Hematopoietic multipotent progenitor cell treated with erythropoietin and hydrocortisone succinate and interleukin-3 and kit ligand, for 4 days (in vitro differentiated cells): ENCODE measurements at places on chromosomes 2 and 18.
A peak's percentile ranks its signal among the peaks of the same experiment; 100 is the strongest.

DNA sequence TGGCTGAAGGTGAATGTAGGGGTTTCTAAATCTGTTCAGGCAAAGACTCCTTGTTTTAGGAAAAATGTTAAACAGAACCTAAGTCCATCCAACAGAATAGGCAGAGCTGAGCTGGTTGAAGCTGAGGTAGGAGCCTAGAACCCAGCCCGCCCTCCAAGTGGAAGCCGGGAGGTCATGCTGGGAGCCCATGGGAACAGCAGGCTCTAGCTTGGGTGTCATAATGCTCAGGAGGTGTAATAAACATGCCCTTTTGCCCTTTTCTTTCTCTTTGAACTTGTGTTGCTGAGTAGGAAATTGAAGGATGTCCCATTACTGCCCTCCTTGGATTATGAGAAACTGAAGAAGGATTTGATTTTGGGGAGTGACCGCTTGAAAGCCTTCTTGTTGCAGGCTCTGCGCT is 60.3 kb downstream of the ARMC9 start:
- DNase-seq: no peak

DNA sequence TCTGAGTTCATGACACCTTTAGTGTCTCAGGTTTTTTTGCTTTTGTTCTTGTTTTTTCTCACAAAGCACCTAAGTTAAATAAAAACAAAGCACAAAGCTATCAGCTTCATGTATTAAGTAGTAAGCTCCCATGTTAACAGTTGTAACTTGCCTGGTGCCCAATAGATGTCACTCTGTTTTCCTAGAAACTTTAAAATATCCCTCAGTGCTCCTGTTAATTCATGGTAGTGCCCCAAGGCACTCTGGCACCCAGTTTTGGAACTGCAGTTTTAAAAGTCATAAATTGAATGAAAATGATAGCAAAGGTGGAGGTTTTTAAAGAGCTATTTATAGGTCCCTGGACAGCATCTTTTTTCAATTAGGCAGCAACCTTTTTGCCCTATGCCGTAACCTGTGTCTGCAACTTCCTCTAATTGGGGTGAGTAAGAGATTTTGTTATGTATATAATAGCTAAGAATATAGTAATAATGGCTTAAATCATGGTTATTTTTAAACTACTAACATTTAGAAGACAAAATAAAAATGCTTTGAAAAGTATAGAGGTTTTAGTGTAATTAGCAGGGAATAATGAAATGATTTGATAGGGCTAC is 555.0 kb upstream of the TMEFF2 start:
- peak; percentile 10 for DNase-seq

DNA sequence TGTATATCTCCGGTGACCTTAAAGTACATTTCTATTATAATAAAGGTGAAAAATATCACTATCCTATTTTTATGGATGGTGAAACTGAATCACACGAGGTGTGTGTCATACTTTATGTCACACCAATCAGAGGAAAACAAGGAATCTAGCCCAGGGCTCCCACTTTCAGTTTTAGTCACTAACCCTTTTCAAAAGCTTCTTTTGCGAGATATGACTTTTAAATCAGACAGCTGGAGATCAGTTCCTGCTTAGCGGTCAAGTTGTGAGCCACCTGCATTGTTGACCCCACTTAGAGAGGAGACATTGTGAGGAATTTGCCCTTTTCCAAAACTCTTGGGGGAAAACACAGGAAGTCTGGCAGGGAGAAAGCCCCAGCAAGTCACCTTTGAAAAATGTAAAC is 70.5 kb downstream of the CPS1 start:
- DNase-seq: no peak

- DNase-seq: no peak
Measured at GRCh38 chr18:40576507-40577115, 1378.4 kb upstream of the PIK3C3 start.

DNA sequence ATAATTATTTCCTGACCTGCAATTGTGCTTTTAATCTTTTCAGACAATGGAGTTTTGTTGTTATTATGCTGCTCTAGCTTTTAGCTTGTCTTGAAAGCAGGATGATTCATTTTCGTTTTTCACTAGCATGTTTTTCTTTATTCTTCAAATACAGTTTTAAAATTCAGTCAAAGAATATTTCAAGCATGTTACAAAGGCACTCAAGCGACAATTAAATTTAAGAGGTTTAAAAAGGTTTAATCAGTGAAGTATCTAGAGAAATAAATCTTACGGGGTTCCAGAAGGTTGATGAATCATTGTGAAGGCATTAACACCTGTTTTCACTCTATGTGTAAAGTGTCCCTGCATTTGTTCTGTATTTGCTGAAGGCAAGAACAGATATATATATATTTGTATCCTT is 390.7 kb upstream of the TMEFF2 start:
- DNase-seq: no peak

GRCh38 chr18:63422864-63423304 is 608 bp upstream of the VPS4B start:
- no peak for DNase-seq

- DNase-seq: no peak
Measured at GRCh38 chr18:37381554-37381953, 184.0 kb downstream of the CELF4 start.

DNA sequence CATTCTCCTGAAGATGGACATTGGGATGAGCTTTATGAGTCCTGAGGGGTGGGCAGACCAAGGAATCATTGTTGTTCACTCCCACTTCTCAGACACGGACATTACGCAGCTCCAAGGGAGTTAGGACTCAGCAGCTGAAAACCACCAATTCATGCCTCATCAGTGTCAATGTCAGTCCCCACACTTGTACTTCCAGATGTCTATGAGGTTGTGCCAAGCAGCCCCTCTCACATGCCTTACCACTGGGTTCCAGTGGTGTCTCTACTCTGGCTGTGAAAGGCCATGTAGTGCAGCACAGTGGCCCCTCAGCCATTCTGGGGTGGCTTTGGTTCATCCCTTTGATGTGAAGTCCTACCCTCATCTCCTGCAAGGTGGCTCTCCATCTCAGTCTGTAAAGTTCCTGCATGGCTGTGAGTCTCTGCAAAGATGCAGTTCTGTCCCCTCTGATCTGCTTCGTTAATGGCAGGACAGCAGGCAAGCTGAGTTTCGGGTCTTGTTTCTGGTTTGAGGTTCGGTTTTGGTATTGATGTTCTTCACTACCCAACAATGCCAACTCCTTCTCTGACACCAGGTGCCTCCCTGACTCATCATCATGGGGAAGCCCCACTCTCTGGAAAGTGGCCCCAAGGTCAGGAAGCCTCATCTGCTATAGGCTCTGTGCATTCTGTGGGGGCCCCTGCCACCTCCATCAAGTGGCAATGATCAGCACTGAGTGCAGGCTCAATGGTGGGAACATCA is 14.0 kb upstream of the COL6A3 start:
- DNase-seq: no peak

- no peak for DNase-seq
Measured at GRCh38 chr2:96900237-96900636, 30.4 kb upstream of the SEMA4C start.

GRCh38 chr2:138184428-138184827 is 220.2 kb downstream of the HNMT start:
- no peak for DNase-seq

DNA sequence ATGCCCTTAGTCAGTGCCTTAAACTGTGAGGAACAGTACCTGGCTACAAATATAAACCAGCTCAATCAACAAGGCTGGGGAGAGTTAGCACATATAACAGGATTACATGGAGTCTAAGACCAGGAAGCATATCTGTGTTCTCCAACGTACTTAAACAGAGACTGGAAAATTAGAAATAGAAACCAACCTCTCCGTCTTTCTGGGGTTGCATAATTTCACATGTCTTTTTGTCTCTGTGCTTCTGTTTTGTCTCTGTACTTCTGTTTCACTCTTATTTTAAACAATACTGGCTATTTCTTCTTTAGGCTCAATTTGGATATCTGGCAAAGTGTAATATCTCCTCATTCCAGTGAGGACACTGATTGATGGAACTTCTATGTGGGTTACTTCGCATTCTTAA is 749.0 kb upstream of the ZEB2 start:
- no peak for DNase-seq

- DNase-seq: peak; percentile 59
Measured at GRCh38 chr2:33366473-33366872, 110.0 kb upstream of the RASGRP3 start.

- no peak for DNase-seq
Measured at GRCh38 chr2:86213056-86213455, 13.8 kb downstream of the MRPL35 start.

DNA sequence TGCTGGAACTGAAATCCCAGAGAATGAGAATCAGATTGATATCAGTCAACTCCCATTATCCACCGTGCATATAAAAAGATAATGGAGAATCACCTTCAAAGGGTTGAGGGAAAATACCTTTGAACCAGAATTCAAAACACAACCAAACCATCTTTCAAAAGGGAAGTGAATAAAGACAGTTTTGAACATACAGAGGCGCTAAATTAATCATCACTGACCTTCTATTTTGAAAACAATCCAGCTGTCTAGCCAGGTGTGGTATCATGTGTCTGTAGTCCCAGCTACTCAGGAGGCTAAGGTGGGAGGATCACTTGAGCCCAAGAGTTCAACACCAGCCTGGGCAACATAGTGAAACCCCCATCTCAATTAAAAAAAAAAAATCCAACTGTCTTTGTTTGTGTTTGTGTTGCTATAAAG is 63.6 kb downstream of the TRABD2A start:
- no peak for DNase-seq

- no peak for DNase-seq
Measured at GRCh38 chr18:189254-189653, 30.9 kb downstream of the USP14 start.

DNA sequence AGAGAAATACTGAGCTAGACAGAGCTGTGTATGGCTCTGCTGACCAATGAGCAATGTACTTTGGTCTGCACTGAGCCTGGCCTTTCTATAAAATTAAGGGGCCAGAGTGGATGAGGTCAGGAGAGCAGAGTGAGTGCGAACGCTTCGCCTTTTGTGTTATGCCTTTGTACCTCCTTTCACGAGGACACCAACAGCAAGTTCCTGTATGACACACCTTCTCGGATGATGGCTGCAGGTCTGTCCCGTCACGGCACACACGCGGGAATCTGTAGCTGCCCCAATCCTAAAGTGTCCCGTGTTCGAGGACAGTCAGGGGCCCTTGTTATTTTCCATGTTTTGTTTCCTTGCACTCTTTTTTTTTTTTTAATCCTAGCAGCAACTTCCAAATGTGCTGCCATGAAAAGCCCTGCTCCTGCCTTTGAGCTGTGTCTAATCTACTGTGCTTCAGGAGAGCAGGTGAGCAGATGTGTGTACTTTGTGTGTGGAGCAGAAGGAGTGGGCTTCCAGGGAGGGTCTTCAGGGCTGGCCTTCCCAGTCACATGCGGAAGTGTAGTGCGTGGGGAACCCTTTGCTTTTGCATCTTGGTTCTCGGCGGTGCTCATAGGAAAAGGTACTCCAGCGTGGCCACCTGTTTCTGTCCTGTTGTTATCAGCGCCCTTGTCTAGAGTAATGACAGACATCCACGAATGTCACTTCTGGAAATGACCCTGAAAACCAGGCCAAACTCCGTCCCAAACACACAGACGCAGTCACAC is 213.2 kb downstream of the NDUFA10 start:
- DNase-seq: no peak

- DNase-seq: no peak
Measured at GRCh38 chr2:161825429-161825828, 201.2 kb downstream of the SLC4A10 start.

- DNase-seq: peak; percentile 18
Measured at GRCh38 chr2:230542751-230543150, 126.8 kb downstream of the SP100 start.

DNA sequence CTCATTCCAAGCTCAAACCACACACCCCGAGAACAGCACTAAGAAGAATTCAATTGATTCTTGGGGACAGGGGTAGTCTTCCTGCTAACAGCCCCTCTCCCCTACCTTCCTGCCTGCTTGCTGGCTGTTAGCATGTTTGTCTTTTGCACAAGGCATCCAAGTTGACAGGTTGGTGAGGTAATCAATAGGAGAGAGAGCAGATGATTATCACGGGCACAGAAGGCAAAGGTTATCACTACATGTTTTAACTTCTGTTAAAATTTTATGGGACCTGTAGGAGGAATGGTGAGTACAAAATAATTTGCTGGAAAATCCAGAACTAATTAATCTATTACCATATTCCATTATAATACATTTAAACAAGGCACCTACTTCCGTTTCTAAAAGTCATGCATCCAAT is 442.1 kb upstream of the TCF4 start:
- no peak for DNase-seq

DNA sequence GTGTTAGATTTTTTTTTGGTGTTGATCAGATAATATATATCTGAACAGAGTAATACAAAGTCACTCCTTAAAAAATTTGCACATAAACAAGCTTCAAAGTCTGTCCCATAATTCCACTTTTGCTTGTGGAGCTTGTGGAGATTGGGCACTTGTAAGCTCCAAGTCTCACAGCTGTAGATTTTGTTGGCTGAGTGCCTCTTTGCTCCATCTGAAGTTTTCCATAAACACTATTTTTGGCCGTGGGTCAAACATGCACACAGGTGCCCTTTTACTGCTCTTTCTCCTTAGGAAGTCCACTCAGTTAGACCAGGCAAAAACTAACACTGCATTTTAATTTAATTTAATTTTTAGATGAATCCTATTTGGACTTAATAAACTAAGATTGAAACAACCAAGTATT is 3.6 kb upstream of the KCNJ13 start:
- DNase-seq: no peak

DNA sequence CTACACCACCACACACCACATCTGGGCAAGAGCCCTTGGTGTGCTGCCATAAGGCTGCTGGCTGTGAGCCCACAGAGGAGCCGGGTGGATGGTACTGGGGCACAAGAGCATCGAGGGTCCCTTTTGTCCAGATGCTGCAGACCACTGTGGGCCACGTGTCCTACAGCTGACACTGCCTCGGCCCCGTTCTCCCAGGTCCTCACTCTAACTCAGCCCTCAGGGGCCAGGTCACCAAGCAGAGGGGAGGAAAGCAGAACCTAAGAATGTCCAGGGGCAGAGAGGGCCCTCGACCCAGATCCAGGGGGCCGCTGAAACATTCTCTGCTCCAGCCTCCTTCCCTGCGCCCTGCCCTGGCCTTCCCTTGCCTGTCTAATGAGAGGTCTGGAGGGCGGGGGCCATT is 91.7 kb upstream of the ASB18 start:
- no peak for DNase-seq

DNA sequence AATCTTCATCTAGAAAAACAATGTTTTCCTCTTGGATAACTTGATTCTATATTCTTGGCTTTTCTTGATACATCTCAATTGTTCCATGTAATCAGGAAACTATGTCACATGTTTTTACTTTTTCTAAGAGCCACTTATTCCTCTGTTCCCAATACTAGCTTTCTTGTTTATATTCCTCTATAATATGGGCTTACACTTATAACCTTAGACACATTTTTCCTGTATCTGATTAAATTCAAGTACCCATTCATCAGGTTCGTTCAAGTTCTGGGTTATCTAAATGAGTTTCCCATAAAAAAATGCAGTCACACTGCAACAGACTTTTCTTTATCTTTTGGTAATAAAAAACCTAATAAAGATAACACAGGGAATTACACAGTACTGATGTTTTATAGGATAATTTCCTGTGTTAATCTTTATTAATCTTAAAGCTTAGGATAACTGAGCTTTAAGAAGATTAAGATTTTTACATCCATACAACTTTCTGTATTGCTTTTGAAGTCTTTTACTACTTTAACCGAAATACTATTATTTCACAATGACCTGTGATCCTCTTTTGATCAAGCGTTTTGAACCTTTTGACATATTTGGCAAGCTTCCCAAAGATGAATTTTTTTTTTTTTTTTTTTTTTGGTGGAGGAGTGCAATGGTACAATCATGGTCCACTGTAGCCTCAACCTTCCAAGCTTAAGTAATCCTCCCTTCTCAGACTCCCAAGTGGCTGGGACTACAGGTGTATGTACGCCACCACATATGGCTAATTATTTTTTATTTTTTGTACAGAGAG is 44.3 kb upstream of the C2orf66 start:
- no peak for DNase-seq
